ENCODE measurements at places on chromosomes 6 and 20.

- no peak for DNase-seq
- no peaks in the 10 kb centered on the region for H3K4me1 ChIP-seq
- H3K27ac ChIP-seq: no peak overlapping the region
- no peaks in the 10 kb centered on the region for H3K27me3 ChIP-seq
Observed at GRCh38 chr6:167650730-167651317, 175.9 kb upstream of the AFDN start.

DNA sequence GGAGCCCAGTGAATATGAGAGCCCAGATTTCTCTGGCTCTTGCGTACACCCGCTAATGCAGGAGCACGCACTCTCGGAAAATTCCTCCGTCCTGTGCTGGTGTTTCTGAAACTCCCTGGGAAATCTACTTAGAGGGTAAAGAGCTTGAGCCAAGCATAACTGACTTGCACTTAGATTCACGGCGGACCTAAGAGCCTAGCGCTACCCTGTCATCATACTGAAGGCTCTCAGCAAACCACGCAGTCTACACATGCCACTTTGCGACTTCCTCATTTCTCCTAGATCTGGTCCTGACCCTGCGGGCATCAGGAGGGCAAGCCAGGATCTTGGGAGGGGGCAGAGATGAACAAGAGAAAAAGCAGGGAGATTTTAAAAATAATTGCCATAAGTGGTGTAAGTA, 324.7 kb downstream of the CD83 start:
- H3K27ac ChIP-seq: no peak overlapping the region
- H3K4me1 ChIP-seq: peaks cover 2% of the 10 kb centered on the region
- DNase-seq: no peak
- no peaks in the 10 kb centered on the region for H3K36me3 ChIP-seq
- peaks cover 2% of the 10 kb centered on the region for H3K27me3 ChIP-seq
- no peak overlapping the region for H3K4me3 ChIP-seq

- peaks cover 3% of the 10 kb centered on the region for H3K36me3 ChIP-seq
- H3K4me1 ChIP-seq: peaks cover 30% of the 10 kb centered on the region
Observed at GRCh38 chr20:2742934-2743559, 50.5 kb downstream of the EBF4 start.

DNA sequence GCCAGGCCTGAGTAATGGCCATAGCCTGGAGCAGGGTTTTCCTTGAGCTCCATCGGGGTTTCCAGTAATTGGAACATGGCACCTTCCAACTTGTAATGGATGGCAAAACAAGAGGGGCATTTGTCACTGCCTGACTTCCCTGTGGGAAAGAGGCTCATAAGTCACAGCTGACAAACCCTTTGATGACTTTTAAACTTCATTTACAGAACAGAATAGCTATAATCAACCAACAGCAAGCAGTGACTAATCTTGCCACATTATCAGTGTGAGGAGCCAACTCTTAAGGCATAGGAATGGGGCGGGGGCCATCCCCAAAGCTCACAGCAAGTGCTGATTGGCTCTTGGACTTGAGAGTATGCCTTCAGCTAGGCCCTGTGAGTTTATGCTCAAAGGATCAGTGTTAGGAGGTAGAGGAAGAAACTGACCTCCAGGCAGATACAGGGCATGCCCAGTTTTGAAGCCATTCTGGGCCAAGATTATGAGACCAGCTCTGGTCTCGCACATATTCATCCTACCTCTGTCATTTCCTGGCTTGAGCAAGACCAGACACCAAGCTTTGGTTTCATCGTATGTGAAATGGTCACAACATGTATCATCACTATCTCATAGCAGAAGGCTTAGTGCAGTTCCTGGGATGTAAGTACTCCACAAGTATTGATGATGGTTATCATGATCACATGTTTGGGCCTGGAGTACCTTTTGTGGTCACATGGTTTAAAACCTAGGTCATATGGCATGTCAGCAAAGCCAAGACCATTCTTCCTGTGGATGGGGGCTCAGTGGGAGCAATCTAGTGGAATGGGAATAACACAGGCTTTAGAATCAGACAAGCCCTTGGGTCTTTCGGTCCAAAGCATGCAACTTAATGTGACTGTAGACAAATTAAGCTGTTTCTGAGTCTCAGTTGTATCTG, 49.2 kb downstream of the EIF2S2 start:
- no peak overlapping the region for H3K4me3 ChIP-seq
- H3K27ac ChIP-seq: no peak overlapping the region
- H3K27me3 ChIP-seq: no peaks in the 10 kb centered on the region

GRCh38 chr6:9841886-9842725, 572.8 kb downstream of the TFAP2A start:
- no peak overlapping the region for H3K4me3 ChIP-seq
- no peak for DNase-seq
- H3K27ac ChIP-seq: no peak overlapping the region
- H3K36me3 ChIP-seq: no peaks in the 10 kb centered on the region
- no peaks in the 10 kb centered on the region for H3K27me3 ChIP-seq

- peaks cover 18% of the 10 kb centered on the region for H3K36me3 ChIP-seq
- no peak overlapping the region for H3K4me3 ChIP-seq
- no peak overlapping the region for H3K27ac ChIP-seq
- peaks cover 6% of the 10 kb centered on the region for H3K4me1 ChIP-seq
- H3K27me3 ChIP-seq: no peaks in the 10 kb centered on the region
- no peak for DNase-seq
Observed at GRCh38 chr6:131390322-131390721, 182.7 kb upstream of the ARG1 start.

- DNase-seq: no peak
- H3K4me1 ChIP-seq: no peaks in the 10 kb centered on the region
- H3K4me3 ChIP-seq: no peak overlapping the region
- no peak overlapping the region for H3K27ac ChIP-seq
- H3K36me3 ChIP-seq: no peaks in the 10 kb centered on the region
Observed at GRCh38 chr6:155778336-155778735, 322.7 kb upstream of the NOX3 start.

- peaks cover 10% of the 10 kb centered on the region for H3K27me3 ChIP-seq
- H3K4me3 ChIP-seq: no peak overlapping the region
- no peak for DNase-seq
Observed at GRCh38 chr6:17930321-17930993, 57.0 kb downstream of the KIF13A start.

GRCh38 chr6:94269256-94269655, 849.9 kb upstream of the EPHA7 start:
- H3K36me3 ChIP-seq: no peaks in the 10 kb centered on the region
- H3K4me3 ChIP-seq: no peak overlapping the region
- no peak for DNase-seq
- no peaks in the 10 kb centered on the region for H3K4me1 ChIP-seq
- no peaks in the 10 kb centered on the region for H3K27me3 ChIP-seq

DNA sequence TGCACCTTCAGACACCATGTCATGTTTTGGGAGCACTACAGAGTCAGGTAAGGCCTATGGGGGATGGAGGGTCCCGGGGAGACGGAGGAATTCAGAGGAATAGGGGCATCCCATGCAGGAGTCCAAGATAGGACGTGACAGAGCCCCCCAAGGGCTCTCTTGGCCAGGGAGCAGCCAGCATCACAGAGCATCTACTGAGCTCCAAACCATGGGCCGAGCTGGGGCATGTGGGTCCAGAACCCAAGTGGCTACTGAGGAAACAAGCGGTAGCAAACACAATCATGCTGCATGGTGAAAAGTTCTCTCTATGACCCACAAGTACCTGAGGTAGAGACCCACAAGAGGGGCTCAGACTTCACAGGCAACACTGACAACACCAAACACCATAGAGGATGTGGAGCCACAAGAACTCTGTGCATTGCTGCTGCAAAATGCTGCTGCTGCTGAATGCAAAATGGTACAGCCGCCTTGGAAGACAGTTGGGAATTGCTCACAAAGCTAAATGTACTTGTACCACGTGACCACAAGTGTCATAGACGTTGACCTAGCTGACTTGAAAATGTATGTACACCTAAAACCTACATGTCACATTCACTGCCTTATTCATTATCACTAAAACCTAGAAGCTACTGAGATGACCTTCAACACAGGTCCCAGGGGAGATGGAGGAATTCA, 33.4 kb upstream of the MAS1L start:
- H3K27ac ChIP-seq: no peak overlapping the region
- DNase-seq: no peak
- peaks cover 13% of the 10 kb centered on the region for H3K27me3 ChIP-seq
- peaks cover 5% of the 10 kb centered on the region for H3K4me1 ChIP-seq
- H3K4me3 ChIP-seq: no peak overlapping the region

GRCh38 chr6:139641376-139641775, 266.9 kb upstream of the CITED2 start:
- H3K4me1 ChIP-seq: no peaks in the 10 kb centered on the region
- no peaks in the 10 kb centered on the region for H3K36me3 ChIP-seq
- no peak for DNase-seq
- no peak overlapping the region for H3K27ac ChIP-seq
- H3K4me3 ChIP-seq: no peak overlapping the region
- peaks cover 8% of the 10 kb centered on the region for H3K27me3 ChIP-seq

- no peak overlapping the region for H3K27ac ChIP-seq
- no peaks in the 10 kb centered on the region for H3K4me1 ChIP-seq
- H3K4me3 ChIP-seq: no peak overlapping the region
- no peaks in the 10 kb centered on the region for H3K36me3 ChIP-seq
- H3K27me3 ChIP-seq: peaks cover 13% of the 10 kb centered on the region
- no peak for DNase-seq
Observed at GRCh38 chr6:47713200-47713599, 14.8 kb downstream of the ADGRF4 start.

GRCh38 chr6:4355241-4355640, 219.9 kb upstream of the ECI2 start:
- no peak overlapping the region for H3K4me3 ChIP-seq
- no peak for DNase-seq
- no peaks in the 10 kb centered on the region for H3K4me1 ChIP-seq
- no peaks in the 10 kb centered on the region for H3K36me3 ChIP-seq
- H3K27ac ChIP-seq: no peak overlapping the region
- H3K27me3 ChIP-seq: no peaks in the 10 kb centered on the region

- DNase-seq: no peak
- no peaks in the 10 kb centered on the region for H3K36me3 ChIP-seq
- H3K27ac ChIP-seq: no peak overlapping the region
- H3K4me1 ChIP-seq: peaks cover 8% of the 10 kb centered on the region
Observed at GRCh38 chr6:128494440-128494839, 26.0 kb downstream of the PTPRK start.

GRCh38 chr6:127914240-127914639, 13.4 kb upstream of the THEMIS start:
- no peak overlapping the region for H3K4me3 ChIP-seq
- H3K27ac ChIP-seq: no peak overlapping the region
- DNase-seq: no peak
- H3K27me3 ChIP-seq: no peaks in the 10 kb centered on the region
- H3K4me1 ChIP-seq: peaks cover 28% of the 10 kb centered on the region
- peaks cover 25% of the 10 kb centered on the region for H3K36me3 ChIP-seq

DNA sequence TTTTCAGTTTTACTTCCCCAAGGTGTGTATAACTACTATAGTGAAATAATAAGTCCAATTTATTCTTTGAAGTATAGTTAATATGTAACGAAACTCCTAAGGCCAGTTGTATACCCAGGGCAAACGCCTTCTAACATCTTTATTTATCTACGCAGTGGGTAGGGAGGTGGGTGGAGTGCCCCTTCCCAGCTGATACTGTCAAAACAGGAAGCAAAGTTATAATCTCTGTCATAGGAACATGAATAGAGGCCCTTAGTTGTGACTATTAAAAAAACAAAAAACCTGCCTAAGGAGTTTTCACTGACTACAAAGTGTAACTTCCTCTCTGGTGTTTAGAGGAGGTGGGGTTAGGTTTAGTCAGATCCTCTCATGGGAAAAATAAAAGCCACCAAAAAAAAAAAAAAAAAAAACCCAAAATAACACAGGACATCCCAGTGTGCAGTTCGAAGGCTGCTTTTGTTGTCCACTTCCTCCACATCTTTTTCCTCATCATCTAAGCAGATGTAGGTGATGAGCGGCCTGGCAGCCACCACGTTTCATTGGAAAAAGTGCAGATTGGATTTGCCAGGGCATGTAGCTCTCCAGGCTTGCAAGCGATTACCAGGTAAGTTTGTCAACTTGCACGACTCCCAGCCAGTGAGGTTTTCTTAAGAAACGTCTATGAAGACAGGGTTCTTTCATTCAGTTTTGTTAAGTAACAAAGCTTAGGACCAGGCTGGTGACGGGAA, 58.7 kb downstream of the UTRN start:
- no peaks in the 10 kb centered on the region for H3K27me3 ChIP-seq
- DNase-seq: peak; percentile 36
- H3K4me1 ChIP-seq: peaks cover 65% of the 10 kb centered on the region
- H3K4me3 ChIP-seq: peak overlapping the region; percentile 96
- peak overlapping the region; percentile 98 for H3K27ac ChIP-seq

DNA sequence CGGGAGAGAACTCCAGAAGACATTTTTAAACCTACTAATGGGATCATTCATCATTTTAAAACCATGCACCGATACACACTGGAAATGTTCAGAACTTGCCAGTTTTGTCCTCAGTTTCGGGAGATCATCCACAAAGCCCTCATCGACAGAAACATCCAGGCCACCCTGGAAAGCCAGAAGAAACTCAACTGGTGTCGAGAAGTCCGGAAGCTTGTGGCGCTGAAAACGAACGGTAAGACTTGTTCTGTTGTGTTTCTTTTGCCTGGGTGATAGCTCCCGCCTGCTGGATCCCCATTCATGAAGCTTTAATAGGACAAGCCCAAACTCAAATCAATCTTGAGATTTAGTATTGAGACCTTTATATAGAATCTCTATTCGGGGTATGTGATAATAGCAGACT, 4.2 kb downstream of the TNFAIP3 start:
- peaks cover 78% of the 10 kb centered on the region for H3K36me3 ChIP-seq
- peak overlapping the region; percentile 99 for H3K27ac ChIP-seq
- H3K4me1 ChIP-seq: peaks cover 49% of the 10 kb centered on the region
- no peaks in the 10 kb centered on the region for H3K27me3 ChIP-seq

DNA sequence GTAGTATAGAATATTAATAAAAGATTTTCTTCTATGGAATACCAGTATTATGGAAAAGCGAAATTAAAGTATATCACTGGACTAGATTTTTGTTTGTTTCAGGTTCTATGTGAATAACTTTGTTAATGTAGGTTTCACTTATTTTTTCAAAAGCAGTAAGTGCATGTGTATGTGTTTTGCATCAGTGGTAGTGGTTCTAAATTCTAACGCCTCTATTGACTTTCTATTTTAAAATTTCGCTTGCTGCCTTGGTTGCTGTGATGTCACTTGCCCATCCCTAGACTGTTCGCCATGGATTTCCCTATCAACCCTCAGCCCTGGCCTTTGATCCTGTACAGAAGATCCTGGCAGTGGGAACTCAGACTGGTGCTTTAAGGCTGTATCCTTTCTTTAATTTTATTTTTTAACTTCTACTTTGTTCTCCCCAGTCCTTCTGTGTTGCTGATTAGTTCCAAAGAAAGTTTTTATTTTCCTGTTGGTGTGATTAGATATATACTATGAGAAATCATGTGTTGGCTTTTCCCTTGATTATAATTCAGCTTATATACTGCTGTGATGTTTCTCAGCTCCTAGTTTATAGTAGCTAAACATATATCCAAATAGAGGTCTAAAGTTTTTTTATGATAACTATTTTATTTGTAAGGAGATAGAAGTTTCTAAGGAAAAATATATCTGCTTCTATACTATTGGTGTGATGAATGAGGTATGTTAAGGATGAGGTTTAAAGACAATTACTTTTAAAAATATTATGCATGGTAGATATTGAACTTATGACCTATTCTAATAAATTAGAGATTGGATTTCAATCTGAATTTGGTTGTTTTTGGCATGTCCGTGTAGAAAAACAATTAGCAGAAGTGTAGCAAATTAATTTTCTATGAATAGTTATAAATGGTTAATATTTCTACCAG, 1.7 kb downstream of the STXBP5 start:
- H3K36me3 ChIP-seq: peaks cover 7% of the 10 kb centered on the region
- peaks cover 49% of the 10 kb centered on the region for H3K4me1 ChIP-seq
- peak overlapping the region; percentile 96 for H3K4me3 ChIP-seq
- DNase-seq: no peak

GRCh38 chr6:145723646-145724045, 11.7 kb downstream of the EPM2A start:
- peaks cover 4% of the 10 kb centered on the region for H3K36me3 ChIP-seq
- H3K4me3 ChIP-seq: no peak overlapping the region
- no peak for DNase-seq
- no peaks in the 10 kb centered on the region for H3K4me1 ChIP-seq
